ENCODE measurements at places on chromosomes 3 and 15.
A peak's percentile ranks its signal among the peaks of the same experiment; 100 is the strongest.

GRCh38 chr3:32882189-32882588 is 64.4 kb downstream of the TRIM71 start:
- DNase-seq = no peak

GRCh38 chr3:194273743-194274310 is 77.3 kb downstream of the CPN2 start:
- DNase-seq = no peak

GRCh38 chr3:168088106-168088720 is 7.5 kb downstream of the GOLIM4 start:
- no peak for DNase-seq

DNA sequence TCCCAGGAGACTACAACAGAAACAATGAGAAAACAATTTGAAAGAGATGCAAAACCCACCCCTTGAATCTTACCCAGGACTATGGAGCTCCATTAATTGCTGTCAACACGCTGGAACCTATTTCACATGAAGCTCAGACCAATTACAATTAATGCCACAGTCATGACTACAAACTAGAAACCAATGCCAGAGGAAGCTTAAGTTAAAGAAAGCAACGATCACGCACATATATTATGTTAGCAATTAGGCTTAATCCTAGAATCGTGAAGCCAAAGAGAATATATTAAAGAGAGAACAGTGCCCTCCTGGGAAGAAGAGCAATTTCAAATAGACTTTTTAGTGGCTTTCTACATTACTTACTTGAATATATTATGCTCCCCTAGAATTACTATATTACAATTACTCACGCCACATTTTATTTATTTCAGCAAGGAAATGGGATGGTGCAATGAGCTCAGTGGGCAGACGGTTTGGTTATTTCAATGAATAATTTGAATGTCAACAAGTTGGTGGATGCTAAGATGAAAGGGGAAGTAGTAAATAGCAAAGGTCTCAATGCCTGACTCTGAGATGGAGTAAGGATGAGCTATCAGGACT is 125.5 kb downstream of the GREM1 start:
- peak; percentile 21 for DNase-seq

GRCh38 chr3:134332344-134332743 is 41.9 kb downstream of the AMOTL2 start:
- DNase-seq = no peak

GRCh38 chr3:117314441-117315150 is 605.0 kb downstream of the TUSC7 start:
- no peak for DNase-seq

DNA sequence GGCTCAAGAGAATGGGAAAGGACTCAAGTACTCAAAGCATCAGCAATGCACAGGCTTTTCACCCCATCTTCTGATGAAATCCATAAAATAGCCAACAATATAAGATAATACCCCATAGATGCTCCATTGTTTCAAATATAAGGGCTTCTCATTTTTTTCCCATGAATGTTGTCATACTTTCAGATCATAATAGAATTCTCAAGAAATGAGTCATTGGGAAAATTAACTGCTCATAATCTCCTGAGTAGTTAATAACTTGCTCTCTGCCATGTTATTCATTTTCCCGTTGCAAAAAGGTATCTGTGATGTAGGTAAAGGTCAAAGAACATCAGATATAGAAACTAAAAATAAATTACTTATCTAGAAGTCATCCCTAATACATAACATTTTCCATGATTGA is 121.9 kb downstream of the NSUN3 start:
- no peak for DNase-seq

DNA sequence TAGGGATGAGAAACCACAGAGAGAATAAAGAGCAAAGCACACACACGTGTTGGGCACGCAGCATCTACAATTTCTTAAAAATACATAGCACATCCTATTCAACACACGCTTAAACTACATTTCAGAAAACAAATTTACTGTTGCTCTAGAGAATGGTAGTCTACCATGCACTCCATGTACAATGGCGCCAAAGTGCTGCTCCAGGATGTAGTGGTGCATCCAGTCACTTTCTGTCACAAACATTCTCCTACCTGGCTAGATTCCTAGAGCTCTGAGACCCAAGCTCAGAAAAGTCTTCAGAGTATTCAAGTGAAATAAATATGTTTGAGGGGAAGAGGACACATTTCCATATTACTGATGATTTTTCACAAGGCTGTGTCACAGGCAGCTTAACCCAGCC is 374.3 kb downstream of the CTNNB1 start:
- DNase-seq = no peak

- DNase-seq = no peak
Measured at GRCh38 chr3:54182242-54182641, 59.9 kb downstream of the CACNA2D3 start.

DNA sequence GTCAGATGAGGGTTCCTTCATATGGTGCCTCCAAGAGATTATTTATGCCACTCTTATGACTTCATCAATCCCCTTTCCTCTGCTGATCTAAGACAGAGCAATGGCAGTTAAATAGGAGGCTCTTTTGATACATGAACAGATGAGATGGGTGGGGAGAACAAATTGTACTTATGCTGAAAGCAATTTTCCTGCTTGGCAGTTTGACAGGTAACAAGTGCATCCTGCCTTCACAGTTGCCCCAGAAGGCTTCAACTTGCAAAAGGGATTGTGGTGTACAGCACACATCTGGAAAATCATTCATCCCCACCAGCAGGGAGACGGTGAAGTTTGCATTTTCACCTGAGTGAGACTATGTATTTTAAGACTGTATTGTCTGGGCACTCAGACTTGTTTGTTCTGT is 27.3 kb downstream of the ENTPD3 start:
- DNase-seq = no peak

DNA sequence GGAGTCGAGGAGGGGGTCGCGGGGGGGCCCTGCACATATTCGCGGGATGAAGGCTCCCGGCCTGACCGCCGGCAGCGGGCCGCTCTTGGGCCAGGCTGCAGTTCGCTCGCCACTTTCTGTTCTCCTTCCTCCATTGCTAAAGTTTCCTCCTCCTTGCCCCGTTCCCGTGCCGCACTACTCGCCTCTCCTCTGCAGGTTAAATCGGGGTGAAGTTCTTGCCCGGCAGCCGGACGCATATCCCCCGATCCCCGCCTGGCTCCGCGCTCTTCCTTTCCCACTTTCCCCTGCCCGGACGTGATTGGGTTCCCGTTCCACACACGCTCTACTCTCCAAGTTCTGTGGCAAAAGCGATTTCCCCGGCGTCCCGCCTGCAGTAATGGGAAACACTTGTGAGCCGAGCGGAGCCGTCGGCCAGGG is 556 bp downstream of the CRYBG3 start:
- DNase-seq = peak; percentile 65

DNA sequence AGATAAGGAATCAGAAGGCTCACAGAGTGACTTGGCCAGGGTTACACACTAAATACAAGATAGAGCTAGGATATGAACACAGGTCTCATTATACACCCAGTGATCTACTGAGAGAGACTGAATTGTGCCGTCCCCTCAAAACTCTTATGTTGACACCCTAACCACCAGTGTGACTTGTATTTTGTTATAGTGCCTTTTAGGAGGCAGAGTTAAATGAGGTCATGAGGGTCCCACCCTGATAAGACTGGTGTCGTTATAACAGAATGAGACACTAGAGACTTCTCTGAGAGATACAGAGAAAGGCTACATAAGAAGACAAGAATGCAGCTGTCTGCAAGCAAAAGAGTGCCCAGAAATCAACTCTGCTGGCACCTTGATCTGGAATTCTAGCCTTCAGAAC is 12.6 kb downstream of the KPNA1 start:
- DNase-seq = no peak

DNA sequence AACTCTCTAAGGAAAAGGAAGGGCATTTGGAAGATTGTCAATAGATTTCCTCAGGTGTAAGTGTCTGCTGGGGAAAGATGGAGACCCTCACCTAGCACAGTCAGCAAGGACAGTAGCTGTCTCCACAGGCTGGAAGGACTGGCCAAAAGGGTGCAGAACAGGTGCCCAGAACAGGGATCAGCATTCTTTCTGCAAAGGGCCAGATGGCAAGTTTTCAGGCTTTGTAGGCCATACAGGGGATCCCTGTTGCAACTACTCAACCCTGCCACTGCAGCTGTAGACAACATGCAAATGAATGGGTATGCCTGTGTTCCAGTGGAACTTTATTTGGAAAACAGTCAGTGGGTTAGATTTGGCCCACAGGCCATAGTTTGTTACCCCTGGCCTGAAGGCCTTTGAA is 8.1 kb downstream of the AGBL1 start:
- DNase-seq = no peak

- DNase-seq = no peak
Measured at GRCh38 chr15:82648257-82649103, 1.3 kb upstream of the CPEB1 start.

DNA sequence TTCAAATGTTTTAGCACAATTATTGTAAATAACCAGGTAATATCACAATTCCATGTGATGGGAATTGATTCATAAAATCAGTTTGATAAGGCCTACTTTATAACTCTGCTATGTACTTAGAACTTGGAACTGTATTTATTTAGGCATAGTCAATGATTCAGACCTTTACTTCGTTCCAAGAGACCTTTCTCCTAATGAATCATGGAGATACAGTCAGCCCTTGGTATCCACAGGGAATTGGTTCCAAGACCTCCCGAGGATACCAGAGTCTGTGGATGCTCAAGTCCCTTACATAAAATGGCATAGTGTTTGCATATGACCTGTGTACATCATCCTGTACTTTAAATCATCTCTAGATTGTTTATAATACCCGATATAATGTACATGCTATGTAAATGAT is 60.8 kb upstream of the UMPS start:
- DNase-seq = no peak

- DNase-seq = no peak
Measured at GRCh38 chr15:101657968-101658784, 6.0 kb upstream of the TM2D3 start.

GRCh38 chr15:68371160-68371559 is 60.8 kb downstream of the ITGA11 start:
- DNase-seq = no peak

DNA sequence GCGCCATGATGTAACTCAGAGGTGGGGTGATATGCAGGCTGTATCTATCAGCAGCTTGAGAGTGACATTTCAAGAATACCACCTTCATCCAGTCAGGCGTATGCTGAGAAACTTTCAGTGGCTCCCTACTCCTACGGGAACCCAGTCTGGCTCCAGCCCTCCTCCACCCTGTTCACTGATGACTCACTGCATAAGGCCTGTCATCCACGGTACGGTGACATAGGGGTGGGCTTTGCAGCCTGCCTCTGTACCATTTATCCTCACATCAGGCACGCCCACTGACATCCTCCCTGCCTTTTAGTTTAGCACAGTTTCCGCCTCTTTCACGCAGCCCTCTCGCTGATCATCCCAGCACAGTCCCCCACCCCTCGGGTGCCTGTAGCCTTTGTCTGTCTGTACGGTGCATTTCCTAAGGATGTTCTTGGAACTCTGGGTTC is 11.7 kb downstream of the PXYLP1 start:
- no peak for DNase-seq

DNA sequence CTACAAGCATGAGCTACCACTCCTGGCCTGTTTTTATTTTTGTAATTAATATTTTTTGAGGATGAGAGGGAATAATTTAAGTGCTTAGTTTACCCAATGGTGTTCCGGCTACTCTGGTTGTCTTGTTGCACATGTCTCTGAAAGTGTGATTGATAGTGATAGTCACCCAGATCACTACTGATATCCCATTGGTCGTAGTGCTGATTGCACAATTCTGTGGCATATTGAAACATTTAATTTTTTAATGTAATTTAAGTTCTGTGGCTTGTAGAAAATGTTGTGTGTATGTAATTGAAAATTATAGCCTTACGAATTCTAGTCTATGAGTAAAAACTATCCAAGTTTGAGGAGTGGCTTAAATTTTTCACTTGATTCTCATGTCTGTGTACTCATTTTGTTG is 11.9 kb downstream of the ARIH2 start:
- no peak for DNase-seq

GRCh38 chr15:74191798-74192197 is 10.8 kb downstream of the STRA6 start:
- DNase-seq = no peak

DNA sequence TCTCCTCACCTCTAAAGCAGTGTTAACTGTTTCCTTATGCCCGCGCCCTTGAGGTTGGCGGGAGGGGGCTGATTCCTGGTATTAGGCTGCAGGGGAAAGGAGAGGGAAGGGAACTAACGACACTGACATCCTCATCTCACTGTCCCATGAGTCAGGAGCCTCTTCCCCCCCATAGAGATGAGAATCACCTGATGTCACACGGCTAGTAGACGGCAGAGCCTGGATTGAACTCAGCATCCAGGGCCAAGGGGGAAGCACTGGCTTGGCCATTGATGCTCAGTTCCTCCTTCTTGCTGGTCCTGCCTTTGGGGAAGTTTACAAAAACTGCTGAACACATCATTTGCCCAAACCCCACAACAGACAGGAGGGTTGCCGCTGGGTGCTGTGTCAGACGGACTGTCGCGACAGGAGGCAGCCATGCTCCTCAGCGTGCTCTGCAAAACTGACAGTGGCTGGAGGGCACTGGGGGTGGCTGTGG is 38.5 kb downstream of the IDH2 start:
- no peak for DNase-seq

DNA sequence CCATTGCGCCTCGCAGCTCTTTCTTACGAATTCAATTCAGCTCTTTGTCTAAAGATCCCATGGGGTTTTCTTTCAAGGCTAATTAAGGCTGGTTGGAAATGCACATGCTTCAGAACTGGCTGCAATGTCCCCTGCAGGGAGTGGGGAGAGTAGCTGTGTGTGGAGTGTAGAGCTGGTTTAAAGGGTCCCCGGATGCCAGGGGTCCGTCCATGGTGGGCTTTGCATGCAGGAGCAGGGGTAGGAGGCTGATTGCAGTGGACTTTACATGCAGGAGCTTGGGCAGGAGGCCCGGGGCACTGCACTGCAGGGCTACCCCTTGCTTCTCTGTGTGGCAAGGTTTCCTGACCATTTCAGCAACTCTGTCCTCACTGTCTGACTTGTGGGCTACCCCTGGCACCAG is 261.6 kb upstream of the LYSMD4 start:
- no peak for DNase-seq

DNA sequence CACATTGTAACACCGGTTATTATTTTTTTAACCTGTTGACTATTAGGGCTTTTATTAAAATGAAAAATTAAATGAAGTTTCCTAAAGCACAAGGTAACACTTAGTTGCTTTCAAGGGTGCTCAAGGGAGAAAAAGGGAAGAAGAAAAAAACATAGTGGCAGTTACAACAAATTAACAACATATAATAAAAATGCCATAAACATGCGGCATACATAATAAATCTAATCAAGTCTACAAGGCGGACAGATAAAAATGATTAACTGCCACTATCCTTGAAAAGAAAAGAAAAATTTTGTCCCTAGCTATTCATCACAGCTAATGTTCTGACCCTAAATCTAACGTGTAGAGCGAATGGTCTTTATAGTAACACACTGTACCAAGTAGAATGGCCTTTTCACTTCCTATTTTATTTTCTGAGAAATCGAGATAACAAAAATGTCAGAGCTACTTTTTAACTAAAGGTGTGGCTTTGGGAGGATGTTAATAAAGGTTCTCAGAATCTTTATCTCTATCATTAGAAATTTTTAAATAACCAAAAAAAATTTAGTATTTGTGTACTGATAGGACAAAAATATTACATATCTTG is 194.9 kb downstream of the FOXP1 start:
- DNase-seq = no peak

- no peak for DNase-seq
Measured at GRCh38 chr3:14587740-14588360, 47.7 kb upstream of the GRIP2 start.

GRCh38 chr15:59413577-59413976 is 24.4 kb upstream of the FAM81A start:
- no peak for DNase-seq

GRCh38 chr15:67505675-67506572 is 15.0 kb upstream of the C15orf61 start:
- no peak for DNase-seq

Data from NCI-H1417 (cell line).